ENCODE measurements at places on chromosomes 2 and 18. TPM values are rescaled to one million over a fixed set of nuclear protein-coding genes. Genes with fewer than 3 reads are reported as not detected.
A peak's percentile ranks its signal among the peaks of the same experiment; 100 is the strongest.

CERS6 gene
- total RNA-seq, result 38.4 TPM

TFCP2L1 gene
- total RNA-seq, result 4.3 TPM

- no peaks in the 10 kb centered on the region for H3K36me3 ChIP-seq
- DNase-seq, result peak; percentile 90
- H3K27ac ChIP-seq, result no peak overlapping the region
- no peaks in the 10 kb centered on the region for H3K27me3 ChIP-seq
- H3K4me3 ChIP-seq, result no peak overlapping the region
These were observed 114.2 kb downstream of the FHOD3 start for GRCh38 chr18:36411745-36412168.

DNA sequence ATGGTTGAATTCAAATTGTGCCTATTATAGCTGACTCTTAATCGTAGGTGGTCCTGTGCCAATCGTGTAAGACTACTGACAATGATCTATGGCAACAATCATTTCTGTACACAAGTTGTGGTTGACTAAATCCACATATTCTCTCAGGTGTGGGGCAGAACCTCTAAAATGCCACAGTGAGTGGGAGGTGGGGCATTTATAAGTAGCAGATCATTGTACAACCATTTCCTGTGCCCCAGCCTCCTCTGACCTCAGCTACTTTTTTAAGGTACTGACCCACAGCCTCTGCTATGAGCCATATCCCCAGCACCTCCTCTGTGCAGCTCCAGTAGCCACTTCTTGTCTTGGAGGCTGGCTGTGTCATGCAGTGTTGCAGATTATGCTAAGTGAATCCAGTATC, 48.6 kb upstream of the RAPH1 start:
- no peak for DNase-seq
- H3K4me3 ChIP-seq, result no peak overlapping the region
- no peak overlapping the region for H3K27ac ChIP-seq
- no peaks in the 10 kb centered on the region for H3K36me3 ChIP-seq
- H3K4me1 ChIP-seq, result peaks cover 10% of the 10 kb centered on the region

DNA sequence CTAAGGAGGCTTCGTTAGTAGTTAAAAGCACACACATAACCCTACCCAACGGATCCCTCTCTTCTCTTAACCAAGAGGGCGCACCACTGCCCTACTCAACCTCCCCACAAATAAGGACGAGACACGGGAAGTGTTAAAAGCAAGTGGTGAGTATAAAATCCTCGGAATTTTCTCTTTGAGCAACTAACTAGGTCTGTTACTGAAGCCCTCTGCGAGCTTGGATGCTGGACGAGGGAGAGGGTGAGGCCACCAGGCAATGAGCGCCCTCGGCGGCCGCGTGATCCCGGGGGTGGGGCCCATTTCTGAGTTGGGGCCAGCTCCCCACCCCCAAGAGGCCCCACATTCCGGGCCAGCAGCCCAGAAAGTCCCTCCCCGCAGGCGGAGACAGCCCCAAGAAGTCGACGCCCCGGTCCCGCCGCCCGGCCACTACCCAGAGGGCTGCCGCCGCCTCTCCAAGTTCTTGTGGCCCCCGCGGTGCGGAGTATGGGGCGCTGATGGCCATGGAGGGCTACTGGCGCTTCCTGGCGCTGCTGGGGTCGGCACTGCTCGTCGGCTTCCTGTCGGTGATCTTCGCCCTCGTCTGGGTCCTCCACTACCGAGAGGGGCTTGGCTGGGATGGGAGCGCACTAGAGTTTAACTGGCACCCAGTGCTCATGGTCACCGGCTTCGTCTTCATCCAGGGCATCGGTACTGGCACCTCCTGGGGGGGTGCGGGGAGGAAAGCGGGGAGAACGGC, at the start of gene CYBRD1:
Gene CYBRD1 (plus strand): TSS at position 423 of the 736 bp plus-strand sequence. CDS start 72 bp downstream, at position 495.
- H3K36me3 ChIP-seq, result no peaks in the 10 kb centered on the region
- peak; percentile 88 for DNase-seq
- no peaks in the 10 kb centered on the region for H3K4me1 ChIP-seq
- H3K4me3 ChIP-seq, result peak within 1 kb of the TSS; percentile 83

- H3K27me3 ChIP-seq, result no peaks in the 10 kb centered on the region
- DNase-seq, result peak; percentile 19
- H3K4me3 ChIP-seq, result no peak overlapping the region
- H3K27ac ChIP-seq, result no peak overlapping the region
These were observed 555.8 kb upstream of the SALL3 start for GRCh38 chr18:78423811-78424210.

DNA sequence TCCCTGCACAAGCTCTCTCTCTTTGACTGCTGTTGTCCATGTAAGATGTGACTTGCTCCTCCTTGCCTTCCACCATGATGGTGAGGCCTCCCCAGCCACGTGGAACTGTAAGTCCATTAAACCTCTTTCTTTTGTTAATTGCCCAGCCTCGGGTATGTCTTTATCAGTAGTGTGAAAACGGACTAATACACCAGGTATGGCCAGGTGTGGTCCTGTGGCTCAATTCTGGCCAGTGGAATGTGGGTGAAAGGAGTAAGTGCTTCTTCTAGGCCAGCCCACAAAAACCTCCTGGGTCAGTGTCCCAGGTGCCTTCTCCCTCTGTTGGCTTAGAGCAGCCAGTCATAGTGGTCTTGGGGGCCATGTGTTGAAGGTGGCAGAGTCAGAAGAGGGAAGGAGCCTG, 57.0 kb downstream of the PRKCE start:
- peaks cover 14% of the 10 kb centered on the region for H3K27me3 ChIP-seq
- H3K27ac ChIP-seq, result no peak overlapping the region
- H3K36me3 ChIP-seq, result no peaks in the 10 kb centered on the region
- H3K4me1 ChIP-seq, result no peaks in the 10 kb centered on the region
